ENCODE measurements at places on chromosomes 5 and 9.

DNA sequence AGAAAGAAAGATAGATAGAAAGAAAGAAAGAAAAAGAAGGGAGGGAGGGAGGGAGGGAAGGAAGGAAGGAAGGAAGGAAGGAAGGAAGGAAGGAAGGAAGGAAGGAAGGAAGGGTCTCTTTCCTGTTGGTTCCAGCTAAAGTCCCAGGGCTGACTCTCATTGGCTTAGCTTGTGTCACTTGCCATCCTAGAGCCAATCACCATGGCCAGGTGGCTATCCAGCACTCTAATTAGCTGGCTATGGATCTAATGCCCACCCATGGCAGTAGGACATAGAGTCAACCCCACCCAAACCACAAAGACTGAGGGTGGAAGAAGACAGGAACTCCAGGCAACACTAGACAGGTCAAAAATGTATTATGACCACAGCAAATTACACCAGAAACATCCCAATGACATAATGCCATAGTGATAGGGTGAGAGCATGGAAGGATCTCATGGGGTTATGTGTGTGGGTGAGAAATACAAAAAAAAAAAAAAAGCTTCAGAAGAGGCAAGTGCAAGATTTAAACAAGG, 10.8 kb upstream of the CPLX2 start:
- no peak for DNase-seq

DNA sequence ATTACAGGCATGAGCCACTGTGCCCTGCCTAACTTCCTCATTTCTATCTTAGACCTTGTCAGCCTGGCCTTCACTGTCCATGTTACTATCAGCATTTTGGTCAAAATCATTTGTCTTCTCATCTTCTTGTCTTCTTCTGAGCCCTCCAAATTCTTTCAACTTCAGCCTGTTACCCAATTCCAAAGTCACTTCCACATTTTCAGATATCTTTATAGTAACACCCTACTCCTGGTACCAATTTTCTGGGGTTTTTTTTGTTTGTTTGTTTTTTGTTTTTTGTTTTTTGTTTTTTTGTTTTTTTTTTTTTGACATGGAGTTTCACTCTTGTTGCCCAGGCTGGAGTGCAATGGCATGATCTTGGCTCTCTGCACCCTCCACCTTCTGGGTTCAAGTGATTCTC, 90.3 kb upstream of the LARP1 start:
- DNase-seq = no peak

DNA sequence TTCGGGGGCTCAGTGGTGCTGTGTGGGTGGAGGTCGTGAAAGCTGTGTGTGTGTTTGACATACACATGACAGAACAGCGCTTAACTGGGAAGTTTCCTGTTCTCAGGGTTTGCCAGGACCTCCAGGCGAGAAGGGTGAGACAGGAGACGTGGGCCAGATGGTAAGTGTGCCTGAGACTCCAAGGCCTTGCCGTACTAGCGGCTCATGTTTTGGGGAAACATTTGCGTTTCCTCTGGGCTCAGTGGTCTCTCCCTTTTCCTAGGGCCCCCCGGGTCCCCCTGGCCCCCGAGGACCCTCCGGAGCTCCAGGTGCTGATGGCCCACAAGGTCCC, 68.3 kb upstream of the FCN2 start:
- no peak for DNase-seq

DNA sequence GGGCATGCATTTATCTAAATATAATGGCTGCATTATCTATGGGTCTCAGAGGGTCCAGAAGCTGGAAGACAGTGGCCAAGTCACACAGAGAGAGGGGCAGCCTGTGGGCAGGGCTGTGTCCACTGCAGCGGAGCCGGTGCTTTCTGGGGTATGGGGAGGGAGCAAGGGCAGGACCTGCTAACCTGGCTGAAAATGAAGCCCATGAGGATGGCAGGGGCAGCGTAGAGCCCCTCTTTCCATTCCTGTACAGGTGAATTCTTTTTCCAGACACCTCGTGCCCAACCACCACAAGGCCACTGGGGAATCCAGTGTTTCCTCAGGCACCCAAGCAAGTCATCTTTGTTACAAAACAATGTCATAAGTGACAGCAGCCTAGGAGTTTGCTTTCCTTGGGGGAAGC, 305.9 kb upstream of the IRX4 start:
- DNase-seq = no peak

DNA sequence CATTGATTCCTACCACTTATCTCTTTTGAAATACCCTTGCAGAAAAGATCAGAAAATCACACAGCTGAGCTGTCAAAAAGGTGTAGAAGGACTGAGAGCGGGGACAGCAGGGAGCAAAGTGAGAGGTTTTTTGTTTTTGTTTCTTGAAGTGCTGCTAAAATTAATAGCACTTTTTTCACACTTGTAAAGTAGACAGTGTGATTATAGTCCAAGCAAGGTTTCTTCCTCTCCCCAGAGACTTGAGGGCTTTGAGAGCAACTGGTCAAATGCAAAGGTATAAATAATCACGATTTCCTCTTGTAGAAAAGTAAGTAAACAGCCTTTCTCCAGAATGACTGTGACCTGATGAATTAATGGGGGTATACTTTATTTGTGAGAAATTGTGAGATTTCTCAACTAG, 326.9 kb downstream of the ZNF608 start:
- no peak for DNase-seq

DNA sequence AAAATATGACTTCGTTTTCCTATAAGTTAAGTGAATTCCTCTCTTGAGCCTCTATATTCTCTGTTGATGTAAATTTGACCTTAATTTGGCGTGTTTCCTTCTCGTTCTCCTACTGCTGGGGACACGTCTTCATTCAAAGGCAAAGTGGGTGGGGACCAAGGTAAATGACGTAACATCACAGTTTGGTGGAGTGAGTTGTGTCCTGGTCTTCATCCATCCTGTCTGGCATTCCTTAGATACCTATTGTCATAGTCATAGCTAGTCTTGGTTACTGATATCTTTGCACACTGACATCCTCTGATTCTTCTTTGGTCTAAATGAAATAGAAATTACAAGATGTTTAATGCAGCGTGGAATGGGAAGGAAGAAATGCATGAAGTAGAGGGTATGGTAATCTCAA, 108.5 kb downstream of the NNT start:
- DNase-seq = peak; percentile 26

- DNase-seq = peak; percentile 96
These were observed 143.6 kb downstream of the LHFPL2 start for GRCh38 chr5:78504704-78505677.

- DNase-seq = no peak
These were observed 7.0 kb downstream of the SCAMP1 start for GRCh38 chr5:78367318-78367991.

DNA sequence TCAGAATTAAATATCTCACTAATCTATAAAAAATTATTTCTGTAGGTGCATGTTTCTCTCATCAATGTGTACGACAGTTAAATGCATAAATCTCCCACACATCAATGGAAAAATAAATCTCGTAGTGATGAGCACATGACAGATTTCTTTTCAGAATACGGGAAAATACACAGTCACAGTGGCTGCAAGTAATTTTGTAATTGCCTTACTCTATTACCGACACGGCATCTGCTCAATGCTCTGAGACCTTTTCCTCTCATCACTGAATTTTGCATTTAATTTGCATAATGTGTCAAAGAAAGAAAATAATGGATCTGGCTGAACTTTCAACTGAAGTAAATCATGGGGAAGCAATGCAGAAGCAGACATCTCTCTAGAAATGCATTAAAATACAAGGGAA, 37.2 kb downstream of the PDE4D start:
- no peak for DNase-seq

DNA sequence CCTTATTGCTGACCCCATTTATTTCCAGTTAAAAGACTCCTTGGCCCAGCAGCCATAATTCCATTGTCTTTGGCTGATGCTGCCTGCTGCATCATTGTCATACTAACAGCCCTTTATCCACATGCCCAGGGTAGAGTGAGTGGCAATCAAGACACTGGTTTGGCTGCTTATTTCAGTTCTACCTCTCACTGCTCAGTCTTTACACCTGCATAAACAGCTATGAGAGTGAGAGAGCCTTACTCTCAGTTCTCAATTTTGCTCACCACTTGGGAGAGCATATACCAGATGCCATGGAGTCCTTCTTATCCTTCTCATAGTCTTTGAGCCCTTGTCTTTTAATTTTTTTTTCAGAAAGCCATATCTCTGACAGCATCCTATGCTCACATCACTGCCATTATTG, 596.9 kb upstream of the CYLC2 start:
- DNase-seq = no peak

- no peak for DNase-seq
These were observed 51.9 kb upstream of the IL7R start for GRCh38 chr5:35804841-35805240.

DNA sequence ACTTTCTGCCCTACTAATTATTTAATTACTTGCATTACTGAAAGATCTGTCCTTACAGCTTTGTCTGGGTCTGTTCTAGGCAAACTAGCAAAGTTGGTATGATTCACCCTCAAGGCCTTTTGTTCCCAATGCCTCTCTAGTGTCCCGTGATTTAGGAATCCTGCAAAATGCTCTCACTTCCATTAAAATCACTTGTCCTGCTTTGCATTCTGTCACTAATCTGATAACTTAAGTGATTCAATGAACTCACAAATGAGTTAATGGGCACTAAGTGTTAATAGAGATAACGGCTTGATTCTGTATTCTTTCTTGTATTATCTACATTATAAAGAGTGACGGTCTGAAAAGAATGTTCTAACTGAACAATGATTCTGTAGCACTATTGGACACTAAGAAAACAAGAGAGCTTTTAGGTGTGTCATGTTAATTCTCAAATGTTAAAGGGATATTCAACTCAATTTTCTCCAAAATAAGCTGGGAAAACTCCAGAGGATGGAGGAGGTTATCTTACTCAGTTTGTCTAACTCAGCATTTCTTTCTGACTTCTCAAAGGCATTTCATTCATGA, 697.3 kb downstream of the CETN3 start:
- no peak for DNase-seq

DNA sequence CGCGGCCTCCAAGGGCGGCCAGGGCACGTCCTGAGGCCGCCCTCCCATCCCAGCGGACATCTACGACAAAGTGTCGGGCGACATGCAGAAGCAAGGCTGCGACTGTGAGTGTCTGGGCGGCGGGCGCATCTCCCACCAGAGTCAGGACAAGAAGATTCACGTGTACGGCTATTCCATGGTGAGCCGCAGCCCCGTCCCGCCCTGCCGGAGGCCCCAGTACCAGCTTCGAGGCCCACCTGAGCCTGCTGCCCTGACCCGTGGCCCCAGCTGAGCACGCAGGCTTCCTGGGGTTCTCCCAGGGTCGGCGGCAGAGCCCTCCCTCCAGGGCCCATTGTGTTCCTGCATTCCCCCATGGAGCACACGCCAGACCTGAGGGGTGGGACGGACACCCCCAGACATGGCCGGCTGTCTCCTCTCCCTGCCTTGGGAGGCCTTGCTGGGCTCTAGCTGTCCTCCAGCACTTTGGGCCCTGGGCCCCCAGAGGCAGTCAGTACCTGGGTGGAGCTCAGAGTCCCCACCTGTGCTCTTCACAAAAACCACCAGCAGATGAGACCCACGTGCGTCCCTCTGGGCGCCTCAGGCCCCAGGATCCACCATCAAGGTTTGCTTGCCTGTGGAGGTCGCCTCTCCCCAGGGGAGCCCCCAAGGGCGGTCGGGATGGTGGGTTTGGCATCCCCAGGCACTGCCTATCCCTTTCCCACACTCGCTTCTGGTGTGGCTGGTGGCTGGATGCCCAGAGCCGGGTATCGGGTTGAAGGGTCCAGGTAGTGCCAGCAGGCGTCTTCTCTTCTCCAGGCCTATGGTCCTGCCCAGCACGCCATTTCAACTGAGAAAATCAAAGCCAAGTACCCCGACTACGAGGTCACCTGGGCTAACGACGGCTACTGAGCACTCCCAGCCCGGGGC, 1.0 kb downstream of the PHPT1 start:
- DNase-seq = no peak

DNA sequence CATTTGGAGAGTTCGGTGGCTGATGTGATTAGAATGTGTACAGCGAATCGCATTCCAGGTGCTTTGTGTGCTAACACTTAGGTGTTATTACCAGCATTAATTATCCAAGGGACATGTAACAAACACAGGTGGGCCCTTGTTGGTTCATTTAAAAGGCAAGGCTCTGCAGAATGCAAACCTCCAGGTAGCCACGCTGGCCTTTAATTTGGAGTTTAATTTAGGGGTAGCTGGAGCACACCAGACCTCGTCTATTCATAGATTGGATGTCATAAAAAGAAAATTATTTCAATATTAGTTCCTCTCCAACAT, 191.1 kb downstream of the MAT2B start:
- no peak for DNase-seq

Data from fibroblast of skin of left quadriceps (primary cell).